Caudate nucleus (tissue), 63 donors: ENCODE measurements at places on chromosomes 6 and 20.

- DNase-seq, result no peak
Observed at GRCh38 chr20:25444556-25444955, 37.1 kb downstream of the GINS1 start.

GRCh38 chr6:122798099-122798641 lies 9.1 kb downstream of the SMPDL3A start:
- peak; percentile 83 for DNase-seq

GRCh38 chr6:23601811-23602345 lies 524.1 kb upstream of the NRSN1 start:
- DNase-seq, result no peak

- DNase-seq, result no peak
Observed at GRCh38 chr20:10784554-10785183, 110.9 kb upstream of the JAG1 start.

- no peak for DNase-seq
Observed at GRCh38 chr6:84422380-84422968, 195.0 kb upstream of the CEP162 start.

- DNase-seq, result no peak
Observed at GRCh38 chr20:4076671-4077070, 61.3 kb upstream of the RNF24 start.

DNA sequence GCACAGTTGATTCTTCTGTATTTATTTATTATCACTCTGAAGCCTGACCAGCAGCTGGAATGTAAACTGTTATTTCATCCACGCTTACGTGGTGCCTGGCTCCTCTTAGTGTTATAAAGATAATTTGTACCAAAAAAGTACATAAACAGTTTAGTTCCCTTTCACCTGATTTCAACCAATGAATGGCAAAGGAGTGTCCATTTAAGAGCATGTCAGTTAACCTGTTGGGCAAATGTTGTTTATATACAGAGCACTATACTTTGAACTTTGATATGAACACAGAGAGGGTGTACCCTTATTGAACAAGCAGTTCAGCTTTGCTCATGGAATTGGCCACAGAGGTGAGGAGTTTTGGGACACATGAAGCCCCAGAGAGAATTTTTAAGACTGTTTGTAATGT lies 7.2 kb upstream of the CTCFL start:
- DNase-seq, result no peak

- DNase-seq, result no peak
Observed at GRCh38 chr20:33275871-33276270, 7.1 kb upstream of the BPIFB1 start.

- no peak for DNase-seq
Observed at GRCh38 chr6:142900227-142900971, 44.6 kb downstream of the HIVEP2 start.

GRCh38 chr6:163437466-163437865 lies 22.9 kb downstream of the QKI start:
- no peak for DNase-seq

- DNase-seq, result no peak
Observed at GRCh38 chr6:30075094-30075789, at the start of gene RNF39. RNF39 (minus strand) TSS chr6:30075769; CDS start chr6:30075585, 184 bp downstream.
